ENCODE measurements at places on chromosomes 6 and 20.

DNA sequence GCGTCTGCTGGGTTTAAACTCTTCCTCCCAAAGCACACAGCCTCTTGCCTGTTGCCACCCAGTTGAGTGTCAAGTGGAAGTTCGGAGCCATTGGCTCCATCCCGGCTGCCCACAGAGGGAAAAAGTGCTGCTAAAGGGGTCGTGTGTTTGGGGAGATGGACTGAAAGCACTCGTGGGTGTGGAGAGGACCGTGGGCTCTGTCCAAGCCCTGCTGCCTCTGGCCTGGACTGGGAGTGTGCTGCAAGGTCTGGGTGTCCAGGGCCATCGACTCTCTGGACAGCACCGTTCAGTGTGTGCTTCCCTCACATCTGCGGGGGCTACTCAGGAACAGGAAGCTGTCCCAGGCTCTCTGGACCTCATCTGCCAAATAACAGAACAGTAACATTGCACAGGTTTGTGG, 269.3 kb downstream of the DLL1 start:
- DNase-seq = peak; percentile 9

DNA sequence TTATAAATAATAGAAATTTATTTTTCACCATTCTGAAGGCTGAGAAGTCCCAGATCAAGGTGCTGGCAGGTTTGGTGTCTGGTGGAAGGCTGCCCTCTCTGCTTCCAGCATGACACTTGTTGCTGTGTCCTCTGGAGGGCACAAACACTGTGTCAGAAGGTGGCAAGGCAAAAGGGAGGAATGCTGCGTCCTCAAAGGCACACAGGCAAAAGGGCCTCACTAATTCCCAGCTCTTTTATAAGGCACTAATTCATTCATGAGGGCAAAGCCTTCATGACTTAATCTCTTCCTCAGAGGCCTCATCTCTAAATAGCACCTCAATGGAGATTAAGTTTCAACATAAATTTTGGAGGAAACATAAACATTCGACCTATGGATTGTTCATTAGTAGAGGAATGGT, 209.5 kb upstream of the SMLR1 start:
- no peak for DNase-seq

DNA sequence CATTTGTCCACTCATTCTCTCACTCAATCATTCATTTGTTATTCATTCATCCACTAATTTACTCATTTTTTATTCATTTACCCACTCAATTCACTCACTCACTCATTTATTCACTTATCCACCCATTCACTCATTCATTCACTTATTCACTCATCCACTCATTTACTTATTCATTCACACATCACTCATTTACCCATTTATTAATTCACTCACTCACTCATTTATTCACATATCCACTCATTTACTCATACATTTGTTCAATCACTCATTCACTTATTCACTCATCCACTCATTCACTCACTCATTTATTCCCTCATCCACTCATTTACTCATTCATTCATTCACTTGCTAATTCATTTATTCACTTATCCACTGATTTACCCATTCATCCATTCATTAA, 129.1 kb downstream of the TTLL2 start:
- no peak for DNase-seq

- DNase-seq = no peak
Measured at GRCh38 chr6:82397962-82398692, 34.5 kb downstream of the TPBG start.

- DNase-seq = no peak
Measured at GRCh38 chr6:86682297-86682696, 255.0 kb upstream of the HTR1E start.

- DNase-seq = no peak
Measured at GRCh38 chr6:84853901-84854300, 89.5 kb upstream of the TBX18 start.

DNA sequence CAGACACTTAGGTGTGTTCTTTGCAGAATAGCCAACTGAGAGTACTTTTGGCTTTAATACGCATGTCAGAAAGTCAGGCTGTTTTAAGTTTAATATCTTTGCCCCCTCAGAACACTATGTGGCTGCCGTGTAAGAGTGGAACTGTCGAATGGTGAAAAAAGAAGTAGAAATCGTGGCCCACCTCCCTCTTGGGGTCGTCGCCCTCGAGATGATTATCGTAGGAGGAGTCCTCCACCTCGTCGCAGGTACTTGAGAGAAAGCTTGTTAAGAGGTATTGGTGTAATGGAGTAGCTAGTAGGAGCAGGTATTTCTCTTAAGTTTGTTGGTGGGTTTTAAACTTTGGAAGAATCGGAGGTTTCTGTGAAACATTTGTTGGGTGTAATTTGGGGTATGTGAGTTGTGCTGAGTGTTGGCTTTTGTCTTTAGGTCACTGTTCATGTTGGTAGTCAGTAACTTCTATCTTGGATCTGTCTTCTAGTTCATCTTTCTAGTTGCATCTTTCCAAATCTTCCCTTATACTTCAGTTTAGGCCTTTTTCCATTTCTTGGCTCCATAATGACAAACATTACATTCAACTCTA, 4.7 kb downstream of the SRSF3 start:
- DNase-seq = peak; percentile 2

DNA sequence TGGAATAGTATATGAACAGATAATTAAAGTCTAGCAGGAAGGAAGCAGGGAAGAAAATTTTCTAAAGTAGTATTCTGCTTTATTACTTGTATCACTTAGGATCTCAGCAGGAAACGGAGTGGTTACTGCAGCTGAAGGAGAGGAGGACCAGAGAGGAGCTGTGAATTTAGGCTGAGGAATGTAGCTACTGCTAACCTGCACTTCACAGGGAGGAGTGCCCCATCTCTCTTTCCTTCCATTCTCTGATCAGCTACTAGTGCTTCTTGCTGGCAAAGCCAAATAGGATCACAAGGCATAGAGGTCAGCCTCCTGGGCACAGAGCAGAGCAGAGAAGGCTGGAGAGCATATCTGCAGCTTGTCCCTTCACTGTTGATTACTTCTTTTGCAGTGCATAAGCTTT, 205.3 kb upstream of the ASCC3 start:
- no peak for DNase-seq

DNA sequence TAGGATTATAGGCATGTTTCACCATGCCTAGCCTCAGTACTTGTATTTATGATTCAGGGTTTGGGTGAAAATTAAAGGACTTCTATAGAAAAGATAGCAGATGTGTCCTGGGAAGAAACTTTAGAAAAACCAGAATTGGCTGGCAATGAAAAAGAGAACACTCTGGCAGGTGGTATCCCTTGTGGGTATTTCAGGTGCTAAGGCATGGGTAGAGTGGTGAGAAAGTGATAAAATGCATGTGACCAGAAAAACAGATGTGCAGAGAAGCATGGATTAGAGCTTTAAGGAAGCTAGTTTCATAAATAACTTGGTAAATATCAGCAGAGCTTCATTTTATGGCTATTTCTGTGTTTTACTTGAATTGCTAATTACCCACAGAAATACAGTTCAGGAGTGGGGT, 622.2 kb downstream of the DOK5 start:
- no peak for DNase-seq

DNA sequence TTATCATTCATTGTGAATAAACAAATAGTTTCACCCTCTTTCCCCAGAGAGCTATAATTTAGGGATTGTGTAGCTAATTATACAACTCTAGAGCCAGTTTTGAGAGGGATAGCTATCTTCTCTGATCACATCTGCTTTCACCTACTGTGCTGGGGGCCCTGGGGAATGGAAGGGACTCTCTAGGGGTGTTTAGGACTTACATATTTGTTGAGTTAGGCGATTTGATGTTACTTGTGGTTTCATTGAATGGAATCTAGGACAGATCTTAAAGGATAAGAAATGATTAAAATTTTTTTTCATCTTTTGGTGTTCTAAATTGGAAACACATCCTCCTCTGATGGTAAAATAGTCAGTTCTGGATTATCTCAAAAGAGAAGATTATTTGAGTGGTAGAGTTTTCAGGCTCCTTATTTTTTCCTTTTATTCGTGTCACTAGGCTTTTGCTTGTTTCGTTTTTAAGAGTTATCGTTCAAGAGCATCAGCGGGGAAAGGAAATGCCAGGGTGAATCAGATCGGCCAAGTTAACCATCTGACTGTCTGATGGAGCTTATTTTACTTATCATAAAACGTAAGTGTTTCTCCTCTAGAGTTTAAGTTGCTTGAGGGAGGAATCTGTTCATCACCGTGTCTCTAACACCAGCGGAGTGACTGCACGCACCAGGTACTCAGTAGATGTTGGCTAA, 236.7 kb downstream of the FARS2 start:
- no peak for DNase-seq

DNA sequence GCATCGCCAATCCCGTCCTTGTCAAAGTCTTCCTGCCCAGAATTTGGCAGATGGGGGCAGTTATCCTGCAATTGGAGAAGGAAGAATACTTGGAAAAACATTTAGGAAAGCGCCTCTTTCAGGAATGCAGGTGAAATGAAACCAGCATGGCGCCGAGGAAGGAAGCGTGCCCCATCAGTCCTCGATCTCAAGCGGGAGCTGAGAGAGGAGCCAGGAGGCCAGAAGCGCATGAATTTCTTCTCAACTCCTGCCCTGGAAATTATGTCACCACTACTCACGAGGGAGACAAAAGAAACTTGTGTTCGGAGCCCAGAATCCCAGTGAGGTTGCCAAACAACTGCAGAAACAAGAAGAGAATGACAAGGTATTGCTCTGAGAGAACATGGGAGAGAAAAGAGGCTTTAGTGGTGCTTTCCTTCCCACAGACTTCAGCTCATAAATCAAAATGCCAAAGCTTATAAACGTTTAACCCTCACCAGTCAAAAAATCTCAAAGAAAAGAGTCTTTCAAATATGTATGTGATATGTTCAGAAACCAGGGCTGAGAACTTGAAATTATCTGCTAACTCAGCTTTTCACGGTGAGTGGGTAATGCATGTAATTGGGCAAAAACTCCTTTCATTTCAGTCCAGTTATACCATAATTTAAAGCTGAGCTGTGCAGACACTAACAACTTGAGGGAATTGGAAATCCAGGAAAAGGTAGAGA, 23.9 kb downstream of the THBS2 start:
- no peak for DNase-seq

DNA sequence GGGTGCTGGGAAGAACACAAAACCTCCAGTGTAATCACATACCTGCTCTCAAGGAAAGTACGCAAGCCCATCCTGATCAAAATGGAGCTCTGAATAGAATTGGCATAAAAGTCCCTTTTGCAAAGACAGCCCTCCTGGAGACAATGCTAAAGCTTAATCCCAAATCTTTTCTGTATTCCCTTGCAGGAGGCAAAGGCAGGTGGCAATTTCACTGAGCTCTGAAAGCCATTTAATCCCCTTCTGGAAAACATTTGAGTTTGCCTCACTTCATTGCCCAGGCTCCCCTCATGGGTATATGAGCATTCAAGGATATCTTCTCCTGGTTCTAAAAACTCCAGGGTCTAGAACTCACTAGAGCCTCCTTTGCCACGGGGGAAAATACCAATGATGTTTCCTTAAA, 310.2 kb upstream of the CNR1 start:
- DNase-seq = no peak

DNA sequence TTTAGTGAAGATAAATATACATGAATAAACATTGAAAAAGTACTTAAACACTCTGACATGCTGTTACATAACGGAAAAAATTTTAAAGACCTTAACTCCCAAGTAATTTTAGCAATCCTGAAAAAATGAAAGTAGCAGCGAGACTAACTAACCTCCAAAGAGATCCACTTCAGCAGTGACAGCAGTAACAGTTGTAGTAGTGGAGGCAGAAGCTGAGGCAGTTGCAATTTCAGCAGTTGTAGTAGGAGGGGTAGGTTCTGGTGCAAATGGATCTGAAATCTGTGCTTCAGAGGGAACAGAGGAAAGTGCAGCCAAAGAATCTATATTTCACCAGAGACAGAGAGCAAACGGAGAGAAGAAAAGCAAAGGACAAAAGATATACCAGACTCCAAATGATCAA, 88.8 kb downstream of the PRSS35 start:
- no peak for DNase-seq

- no peak for DNase-seq
Measured at GRCh38 chr6:110547266-110547964, 71.0 kb upstream of the SLC22A16 start.

- DNase-seq = peak; percentile 58
Measured at GRCh38 chr20:53826597-53827291, 233.1 kb upstream of the ZNF217 start.

- DNase-seq = no peak
Measured at GRCh38 chr20:37260923-37261322, 691 bp downstream of the GHRH start.

DNA sequence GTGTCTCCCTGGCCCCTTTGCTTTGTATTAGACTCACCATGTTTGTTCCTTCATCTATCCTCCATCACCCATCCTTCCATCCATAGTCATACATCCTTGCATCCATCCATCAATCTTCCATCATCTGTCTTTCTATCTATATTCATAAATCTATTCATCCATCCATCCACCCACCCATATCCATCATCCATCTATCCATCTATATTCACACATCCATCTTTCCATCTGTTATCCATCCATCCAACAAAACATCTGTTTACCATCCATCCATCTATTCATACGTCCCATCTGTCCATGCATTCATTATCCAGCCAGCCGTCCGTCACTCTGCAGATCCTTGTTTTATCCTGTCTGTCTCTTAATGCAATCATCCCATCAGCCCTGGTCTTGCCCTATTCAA, 10.6 kb downstream of the DDR1 start:
- DNase-seq = no peak

DNA sequence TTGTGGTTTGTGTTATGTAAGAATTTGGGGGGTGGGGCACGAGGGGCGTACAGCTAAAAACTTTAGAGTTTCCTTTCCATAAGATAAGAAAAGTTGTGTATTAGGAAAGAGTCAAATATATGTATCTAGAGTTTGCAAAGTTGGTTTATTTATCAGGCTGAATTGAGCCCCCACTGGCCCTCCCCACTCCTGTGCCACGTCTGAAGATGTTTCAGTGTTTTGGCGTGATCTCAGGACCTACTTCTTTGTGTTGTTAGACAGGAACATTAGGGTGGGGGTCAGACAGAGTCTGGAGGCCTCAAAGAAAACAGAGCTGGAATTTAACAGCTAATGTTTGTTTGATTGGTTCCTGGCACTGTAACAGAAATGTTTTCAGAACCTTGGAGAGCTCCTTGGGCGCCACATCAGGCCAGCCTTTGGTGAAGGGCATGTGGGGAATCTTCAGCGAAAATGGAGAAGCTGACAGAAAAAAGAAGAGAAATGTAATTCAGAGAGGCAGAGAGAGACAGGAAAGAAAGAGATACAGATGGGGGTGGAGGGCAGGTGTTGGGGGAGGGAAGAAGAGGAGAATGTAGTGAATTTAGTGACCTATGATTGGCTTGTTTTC, 674 bp downstream of the NRSN1 start:
- no peak for DNase-seq

GRCh38 chr6:1144842-1145767, 166.8 kb upstream of the FOXQ1 start:
- no peak for DNase-seq

GRCh38 chr6:64712606-64713005, 994.4 kb downstream of the EYS start:
- DNase-seq = no peak

GRCh38 chr6:41331401-41332150, 3.8 kb upstream of the NCR2 start:
- no peak for DNase-seq

DNA sequence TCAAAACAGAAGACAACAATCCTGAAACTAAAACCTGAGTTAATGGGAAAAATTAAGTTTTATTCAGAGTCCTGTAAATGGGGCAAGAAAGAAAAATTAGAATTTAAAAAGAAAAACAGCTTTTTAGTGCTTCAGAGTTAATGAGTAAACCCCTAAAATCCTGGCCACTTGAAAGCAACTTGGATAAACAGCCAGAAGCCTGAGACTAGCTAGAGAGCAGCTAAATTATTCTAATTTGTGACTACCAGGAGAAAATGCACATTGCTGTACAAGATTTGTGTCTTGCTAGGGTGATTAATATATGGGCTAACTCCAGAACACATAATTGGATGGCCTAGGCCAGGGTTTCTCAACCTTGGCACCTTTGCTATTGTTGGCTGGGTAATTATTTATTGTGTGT, 62.4 kb upstream of the ARG1 start:
- no peak for DNase-seq

Measured in upper lobe of left lung (tissue), 6 donors.